ENCODE measurements at places on chromosomes 13 and 19. TPM values are rescaled to one million over a fixed set of nuclear protein-coding genes. Genes with fewer than 3 reads are reported as not detected.
A peak's percentile ranks its signal among the peaks of the same experiment; 100 is the strongest.

ZNF682 gene
- 26.6 TPM for total RNA-seq

CRX gene
- 10.2 TPM for total RNA-seq

DNAAF3 gene
- 5.0 TPM for total RNA-seq

HIPK4 gene
- total RNA-seq: not detected

ZNF626 gene
- 24.5 TPM for total RNA-seq

CASP14 gene
- not detected for total RNA-seq

TBXA2R gene
- total RNA-seq: 0.38 TPM

IZUMO4 gene
- 4.6 TPM for total RNA-seq

PSG11 gene
- not detected for total RNA-seq

PRR22 gene
- 3.6 TPM for total RNA-seq

GSX1 gene
- total RNA-seq: not detected

GRCh38 chr13:99596180-99596579, 94.9 kb downstream of the TM9SF2 start:
- DNase-seq: no peak

- DNase-seq: no peak
Observed at GRCh38 chr19:45446295-45446694, 21.5 kb upstream of the FOSB start.

GRCh38 chr19:33362508-33363228, 10.8 kb upstream of the CEBPG start:
- no peak for DNase-seq

DNA sequence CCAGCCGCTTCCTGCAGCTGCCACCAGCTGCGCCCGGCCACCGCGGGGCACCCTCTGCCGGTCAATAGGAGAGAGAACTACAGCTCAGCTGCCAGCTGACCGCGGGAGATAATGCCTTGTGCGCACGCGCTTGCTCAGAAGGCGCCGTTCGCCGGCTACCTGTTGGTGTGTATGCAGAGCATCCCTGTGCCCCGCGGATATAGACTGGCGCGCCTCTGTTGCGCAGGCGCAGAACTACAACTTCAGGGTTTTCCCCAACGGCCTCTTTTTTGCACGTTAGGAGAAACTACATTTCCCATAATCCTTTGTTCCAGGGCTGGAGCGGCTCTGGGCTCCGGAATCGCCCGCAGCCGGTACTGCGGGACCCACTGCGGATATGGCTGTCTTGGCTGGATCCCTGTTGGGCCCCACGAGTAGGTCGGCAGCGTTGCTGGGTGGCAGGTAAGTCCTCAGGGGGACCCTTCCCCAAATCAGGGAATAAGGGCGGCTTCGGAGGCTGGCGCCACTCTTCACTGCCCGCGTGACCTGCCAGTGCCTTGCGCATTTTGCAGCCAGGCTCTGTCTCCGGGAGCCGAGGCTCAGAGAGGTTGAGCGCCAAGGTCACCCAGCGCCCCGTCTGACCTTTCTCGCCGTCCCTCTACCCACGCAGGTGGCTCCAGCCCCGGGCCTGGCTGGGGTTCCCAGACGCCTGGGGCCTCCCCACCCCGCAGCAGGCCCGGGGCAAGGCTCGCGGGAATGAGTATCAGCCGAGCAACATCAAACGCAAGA, at the start of gene MRPL34:
MRPL34 (plus strand) TSS at position 356 of the 768 bp plus-strand sequence; CDS start at position 377, 21 bp downstream.
- DNase-seq: peak; percentile 100

GRCh38 chr13:80399340-80400163, 58.6 kb upstream of the SPRY2 start:
- no peak for DNase-seq

- DNase-seq: no peak
Observed at GRCh38 chr19:42189133-42189532, 28.3 kb downstream of the DEDD2 start.

GRCh38 chr13:113794086-113794485, 35.1 kb downstream of the TMEM255B start:
- DNase-seq: peak; percentile 28

DNA sequence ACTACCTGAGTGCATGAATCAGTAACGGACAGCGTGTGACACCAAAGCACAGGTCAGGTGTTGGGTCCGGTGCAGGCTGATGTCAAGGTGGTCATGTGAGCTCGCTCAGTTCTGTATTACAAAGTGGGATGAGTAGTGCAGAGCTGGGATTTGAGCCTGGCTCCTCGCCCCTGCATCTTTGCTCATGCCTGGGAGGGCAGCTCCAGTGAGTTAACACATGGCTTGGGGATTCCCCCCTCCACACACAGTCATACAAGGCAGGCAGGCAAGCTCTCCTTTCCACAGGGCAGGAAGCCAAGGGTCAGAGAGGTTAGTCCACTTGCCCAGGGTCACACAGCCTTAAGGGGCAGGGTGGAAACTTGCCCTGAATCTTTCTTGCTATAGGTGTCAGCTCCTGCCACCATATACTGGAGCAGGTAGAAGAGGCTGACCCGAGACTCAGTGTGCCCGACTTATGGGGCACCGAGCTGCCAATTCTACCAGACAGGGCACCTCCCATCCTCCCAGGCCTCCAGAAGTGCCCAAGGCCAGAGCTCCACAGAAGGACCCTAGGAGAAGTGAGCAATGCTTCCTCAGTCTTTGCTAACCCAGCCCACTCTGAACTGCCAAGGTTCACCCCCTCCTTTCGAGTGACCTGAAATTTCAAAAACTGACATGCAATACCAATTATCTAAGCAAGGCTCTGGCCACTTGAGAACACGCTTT, 35.4 kb downstream of the ZNF787 start:
- DNase-seq: no peak

DNA sequence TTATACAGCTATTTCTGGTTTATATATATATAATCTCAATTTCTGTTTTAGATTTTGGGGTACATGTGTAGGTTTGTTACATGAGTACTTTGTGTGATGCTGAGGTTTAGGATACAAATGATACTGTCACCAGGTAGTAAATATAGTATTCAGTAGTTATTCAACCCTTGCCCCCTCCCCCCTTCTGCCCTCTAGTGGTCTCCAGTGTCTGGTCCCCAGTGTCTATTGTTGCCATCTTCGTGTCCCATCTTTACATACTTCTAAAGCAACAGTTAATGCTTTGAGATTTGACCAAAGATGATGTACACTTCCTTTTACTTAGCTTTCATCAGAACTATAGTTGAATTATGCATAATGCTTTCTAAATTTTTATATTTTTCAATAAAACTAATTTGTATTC, 1623.4 kb upstream of the PRR20A start:
- DNase-seq: peak; percentile 77

DNA sequence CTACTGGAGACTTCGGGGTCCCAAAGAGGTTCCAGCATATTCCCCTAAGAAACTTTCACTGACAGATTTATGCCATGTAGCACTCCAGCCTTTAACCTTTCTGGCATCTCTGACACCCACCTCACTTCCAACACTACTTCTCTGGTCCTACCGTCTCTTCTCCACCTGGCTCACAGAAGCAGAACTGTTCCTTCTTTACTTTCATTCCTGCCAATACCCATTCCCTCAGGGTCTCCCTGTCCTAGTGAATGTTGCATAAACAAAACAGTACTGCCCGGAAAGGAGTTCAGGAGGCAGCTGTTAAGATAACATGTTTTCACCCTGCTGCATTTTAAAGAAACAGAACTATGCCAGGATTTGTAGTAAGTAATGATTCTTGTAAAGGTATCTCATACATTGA, 136.0 kb upstream of the MIR17HG start:
- no peak for DNase-seq

GRCh38 chr13:111552891-111553655, 232.6 kb downstream of the TEX29 start:
- DNase-seq: no peak

GRCh38 chr13:74825152-74825937, 656.6 kb downstream of the TBC1D4 start:
- DNase-seq: no peak

DNA sequence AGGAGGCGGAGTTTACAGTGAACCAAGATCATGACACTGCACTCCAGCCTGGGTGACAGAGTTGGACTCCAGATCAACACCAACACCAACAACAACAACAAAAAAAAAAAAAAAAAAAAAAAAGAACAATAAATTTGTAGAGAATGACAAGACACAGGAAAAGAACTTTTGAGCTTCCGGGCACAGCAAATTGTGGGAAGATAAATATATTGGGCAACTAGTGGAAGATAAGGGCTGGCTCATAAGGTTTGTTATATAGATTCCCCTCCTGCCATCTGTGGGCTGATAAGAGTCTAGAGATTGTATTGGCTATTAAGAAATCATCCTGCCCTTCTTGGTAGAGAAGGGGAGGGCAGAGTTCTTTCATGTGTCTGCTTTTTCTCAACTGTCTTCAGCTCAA, 33.1 kb upstream of the CYP2S1 start:
- no peak for DNase-seq

DNA sequence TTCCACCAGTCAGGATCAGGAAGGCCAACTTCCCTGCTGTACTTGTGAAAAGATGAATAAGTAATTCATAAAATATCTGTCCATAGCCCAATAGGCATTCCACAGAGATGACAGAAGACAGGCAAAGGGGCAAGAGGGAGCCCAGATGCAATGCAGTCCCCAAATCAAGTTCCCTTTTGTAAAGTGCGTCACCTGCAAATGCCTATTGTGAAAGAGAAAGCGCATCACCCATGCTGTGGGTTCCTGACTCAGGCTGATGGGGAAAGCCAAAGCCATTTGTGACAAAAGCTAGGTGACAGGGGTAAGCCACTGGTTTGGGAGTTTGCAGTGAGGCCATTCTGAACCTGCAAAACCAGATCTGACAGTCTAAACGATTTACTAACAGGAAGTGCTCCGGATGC, 157.5 kb upstream of the ZNF536 start:
- DNase-seq: peak; percentile 59

DNA sequence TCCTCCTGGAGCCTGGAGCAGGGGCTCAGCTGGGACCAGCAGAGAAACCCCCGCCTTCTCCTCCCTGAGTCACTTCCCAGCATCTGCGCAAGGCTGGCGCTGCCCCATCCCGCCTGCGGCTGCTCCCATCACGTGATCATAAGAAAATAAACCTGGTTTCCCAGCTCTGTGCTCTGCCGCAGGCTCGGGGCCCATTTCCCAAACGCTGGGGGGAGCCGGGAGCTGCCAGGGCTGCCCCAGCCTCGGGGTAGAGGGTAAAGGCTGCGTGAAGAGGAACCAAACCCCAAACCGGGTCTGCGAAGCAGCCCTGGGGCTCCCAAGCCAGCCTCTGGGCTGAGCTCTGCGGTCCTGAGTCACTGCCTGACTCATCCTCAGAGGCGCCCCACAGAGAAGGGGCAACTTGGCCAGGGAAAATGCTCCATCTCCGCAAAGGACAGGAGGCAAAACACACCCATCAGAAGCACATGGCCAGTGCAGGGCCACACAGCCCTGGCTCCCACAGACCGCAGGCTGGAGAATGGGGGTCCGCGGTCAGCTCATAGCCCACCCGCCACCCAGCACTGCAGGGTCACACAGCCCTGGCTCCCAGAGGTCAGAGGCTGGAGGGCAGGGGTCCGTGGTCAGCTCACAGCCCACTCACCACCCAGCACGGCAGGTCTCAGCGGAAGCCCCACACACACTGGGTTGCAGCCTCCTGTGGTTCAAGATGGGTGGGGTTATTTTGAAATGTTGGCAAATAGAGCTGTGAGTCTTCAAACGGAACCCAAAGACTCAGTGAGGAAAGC, 67.1 kb downstream of the RASA3 start:
- peak; percentile 93 for DNase-seq

DNA sequence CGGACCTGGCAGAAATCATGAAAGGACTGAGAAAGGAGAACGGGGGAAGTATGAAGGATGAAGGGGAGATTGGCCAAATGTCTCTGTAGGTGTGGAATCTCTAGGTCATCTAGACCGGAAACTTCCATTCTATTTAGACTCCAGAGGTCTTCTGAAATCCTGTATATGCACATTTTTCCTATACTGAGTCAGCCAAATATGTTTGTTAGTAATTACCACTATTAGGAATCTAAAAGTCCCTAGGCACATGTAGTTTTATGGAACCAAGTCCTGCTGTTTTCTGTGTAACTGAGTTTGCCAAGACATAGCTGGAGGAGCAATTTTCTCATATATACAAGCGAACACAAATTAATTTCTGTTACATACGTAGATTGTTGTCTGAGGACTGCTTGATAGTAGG, 498.1 kb downstream of the GPC5 start:
- no peak for DNase-seq

- no peak for DNase-seq
Observed at GRCh38 chr19:18663940-18664530, 19.4 kb upstream of the CRTC1 start.

DNA sequence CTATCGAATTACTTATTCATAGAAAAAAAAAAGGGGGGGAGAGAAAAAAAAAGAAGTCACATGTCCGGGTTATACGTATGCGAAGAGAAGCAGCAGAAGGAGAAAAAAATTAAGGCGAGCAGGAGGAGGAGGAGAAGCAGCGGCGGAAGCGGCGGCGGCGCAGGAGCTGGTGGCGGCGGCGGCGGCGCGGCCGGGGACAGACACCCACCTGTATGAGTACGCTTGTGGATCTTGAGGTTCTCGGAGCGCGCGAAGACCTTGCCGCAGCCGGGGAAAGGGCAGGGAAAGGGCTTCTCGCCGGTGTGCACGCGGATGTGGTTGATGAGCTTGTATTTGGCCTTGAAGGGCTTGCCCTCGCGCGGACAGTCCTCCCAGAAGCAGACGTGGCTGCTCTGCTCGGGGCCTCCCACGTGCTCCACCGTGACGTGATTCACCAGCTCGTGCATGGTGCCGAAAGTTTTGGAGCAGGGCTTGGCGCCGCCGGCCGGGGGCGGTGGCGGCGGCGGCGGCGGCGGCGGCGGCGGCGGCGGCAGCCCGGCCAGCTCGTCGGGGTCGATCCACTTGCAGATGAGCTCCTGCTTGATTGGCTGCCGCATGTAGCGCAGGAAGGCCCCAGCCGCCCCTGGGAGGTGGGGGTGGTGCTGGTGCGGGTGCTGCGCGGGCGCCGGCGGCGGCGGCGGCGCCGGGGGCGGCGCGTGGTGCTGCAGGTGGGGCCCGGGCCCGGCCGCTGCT, 1.5 kb downstream of the ZIC5 start:
- peak; percentile 94 for DNase-seq

DNA sequence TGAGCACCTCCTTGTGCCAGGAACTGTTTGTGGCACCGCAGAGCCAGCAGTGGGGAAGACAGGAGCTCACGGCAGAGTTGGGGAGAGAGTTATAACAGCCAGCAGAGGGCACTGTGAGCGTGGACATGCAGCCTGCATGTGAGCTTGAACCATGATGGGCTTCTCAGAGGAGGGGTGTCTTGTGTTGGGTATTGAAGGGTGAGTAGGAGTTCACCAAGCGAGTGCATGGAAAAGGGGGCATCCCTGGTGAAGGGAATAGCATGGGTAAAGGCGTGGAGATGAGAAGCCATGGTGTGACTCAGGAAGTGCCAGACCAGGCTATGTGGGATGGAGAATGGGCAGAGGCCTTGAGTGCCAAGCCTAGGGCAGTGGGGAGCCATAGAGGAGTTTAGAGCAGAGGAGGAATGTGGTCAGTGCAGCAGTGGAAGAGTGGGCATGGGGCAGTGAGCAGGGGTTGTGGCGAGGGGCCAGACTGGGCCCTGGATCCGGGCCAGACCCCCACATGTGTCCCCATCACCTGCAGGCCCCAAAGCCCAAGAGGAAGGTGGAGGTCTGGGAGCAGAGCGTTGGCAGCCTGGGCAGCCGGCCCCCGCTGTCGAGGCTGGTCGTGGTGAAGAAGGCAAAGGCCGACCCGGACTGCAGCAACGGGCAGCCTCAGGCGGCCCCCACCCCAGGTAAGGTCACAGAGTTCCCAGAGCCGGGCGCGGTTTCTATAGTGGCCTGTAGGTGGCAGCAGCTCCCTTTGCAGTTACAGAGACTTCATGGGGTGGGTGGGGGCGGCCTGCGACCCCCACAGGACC, 11.8 kb upstream of the SHD start:
- DNase-seq: peak; percentile 93

- no peak for DNase-seq
Observed at GRCh38 chr13:20392530-20392929, 133.1 kb downstream of the CRYL1 start.

All from endodermal cell (in vitro differentiated cells).